Upper lobe of left lung (tissue), 6 donors: ENCODE measurements at places on chromosomes 5 and 9.

GRCh38 chr5:42483472-42484154 is 60.4 kb downstream of the GHR start:
- no peak for DNase-seq

DNA sequence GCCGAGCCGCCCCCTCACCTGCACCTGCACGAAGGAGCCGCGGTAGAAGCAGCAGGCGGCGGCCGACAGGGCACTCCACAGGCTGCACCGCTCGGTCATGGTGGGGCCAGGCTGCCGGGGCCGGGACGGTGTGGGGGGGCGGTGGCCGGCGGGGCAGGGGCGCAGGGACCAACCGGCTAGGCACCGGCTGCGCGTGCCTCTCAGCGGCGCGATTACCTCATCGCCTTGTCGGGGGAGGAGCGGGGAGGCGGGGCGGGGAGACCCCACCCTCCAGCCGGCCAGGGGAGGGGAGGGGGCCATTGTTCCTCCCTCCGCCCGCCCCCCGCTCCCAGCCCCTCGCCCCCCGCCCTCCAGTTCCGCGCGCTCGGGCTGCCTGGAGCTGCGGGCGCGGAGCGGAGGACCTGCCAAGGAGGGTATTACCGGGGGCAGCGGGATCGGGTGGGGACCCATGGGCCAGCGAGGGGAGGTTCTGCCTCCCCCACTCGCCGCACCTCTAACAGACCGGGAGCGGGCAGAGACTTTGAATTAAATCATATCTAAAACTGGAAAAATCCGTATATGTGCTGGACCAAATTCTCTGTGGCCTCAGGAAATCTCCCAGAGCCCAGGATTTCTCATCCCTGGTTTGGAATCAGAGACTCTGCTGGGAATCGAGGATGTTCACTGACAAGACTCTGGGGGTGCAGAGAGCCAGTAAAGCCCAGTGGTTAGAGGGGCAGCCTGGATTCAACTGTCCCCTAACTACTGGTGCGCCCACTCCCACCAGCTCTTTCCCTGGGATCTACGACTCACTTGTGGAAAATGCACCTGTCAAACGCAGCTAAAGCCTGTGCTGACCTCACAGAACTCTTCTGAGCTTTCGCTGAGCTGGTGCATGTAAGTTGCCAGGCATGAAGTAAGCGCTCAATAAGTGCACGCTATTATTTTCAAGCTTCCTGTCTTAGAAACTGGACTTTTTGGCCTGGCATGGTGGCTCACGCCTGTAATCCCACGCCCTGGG is 20.3 kb upstream of the TOR2A start:
- DNase-seq: peak; percentile 77

GRCh38 chr9:38337181-38337580 is 55.3 kb upstream of the ALDH1B1 start:
- no peak for DNase-seq

DNA sequence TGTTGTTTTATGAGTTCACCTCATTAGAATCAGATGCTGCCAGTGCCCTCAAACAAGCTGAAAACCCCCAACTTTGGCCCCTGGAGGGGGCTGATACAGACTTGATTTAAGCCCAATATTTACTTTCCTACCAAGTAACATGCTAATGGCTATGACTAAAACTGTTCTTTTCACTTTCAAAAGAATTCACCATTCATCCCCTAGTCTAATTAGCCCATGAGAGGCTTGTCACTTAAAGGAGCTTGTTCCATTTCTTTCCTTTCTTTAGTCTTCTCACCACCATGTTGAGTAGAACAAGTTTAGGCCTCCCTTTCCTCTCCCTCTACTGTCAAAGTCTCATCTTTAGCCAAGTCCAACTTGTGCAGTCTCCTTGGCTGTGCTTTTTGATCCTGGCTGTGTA is 50.4 kb downstream of the EPB41L4B start:
- DNase-seq: no peak

- peak; percentile 87 for DNase-seq
Measured at GRCh38 chr9:22041775-22042174, 32.7 kb upstream of the CDKN2B start.

DNA sequence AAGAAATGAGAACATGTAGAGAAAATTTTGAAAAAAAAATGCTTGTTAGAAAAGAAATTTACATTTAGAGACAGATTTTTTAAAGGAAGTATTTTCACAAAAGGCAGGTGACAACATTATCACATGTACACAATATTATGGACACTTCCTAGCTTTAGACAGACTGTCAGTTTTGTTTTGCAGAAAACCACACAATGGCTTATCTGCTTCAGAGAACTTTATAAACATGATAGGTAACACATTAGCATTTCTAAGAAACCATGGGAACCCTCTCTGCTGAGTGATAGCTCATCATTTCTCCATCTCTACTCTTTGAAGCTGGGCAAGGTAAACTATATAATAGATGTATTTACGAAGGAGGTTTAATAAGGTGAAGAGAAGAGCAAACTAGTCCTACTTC is 25.6 kb downstream of the POU5F2 start:
- no peak for DNase-seq

GRCh38 chr5:119327018-119327417 is 28.8 kb upstream of the TNFAIP8 start:
- DNase-seq: no peak

- DNase-seq: no peak
Measured at GRCh38 chr5:170226129-170226615, 6.6 kb upstream of the C5orf58 start.

GRCh38 chr5:7190712-7191250 is 205.2 kb upstream of the ADCY2 start:
- DNase-seq: no peak

- no peak for DNase-seq
Measured at GRCh38 chr5:161414896-161415295, 131.6 kb downstream of the GABRB2 start.

DNA sequence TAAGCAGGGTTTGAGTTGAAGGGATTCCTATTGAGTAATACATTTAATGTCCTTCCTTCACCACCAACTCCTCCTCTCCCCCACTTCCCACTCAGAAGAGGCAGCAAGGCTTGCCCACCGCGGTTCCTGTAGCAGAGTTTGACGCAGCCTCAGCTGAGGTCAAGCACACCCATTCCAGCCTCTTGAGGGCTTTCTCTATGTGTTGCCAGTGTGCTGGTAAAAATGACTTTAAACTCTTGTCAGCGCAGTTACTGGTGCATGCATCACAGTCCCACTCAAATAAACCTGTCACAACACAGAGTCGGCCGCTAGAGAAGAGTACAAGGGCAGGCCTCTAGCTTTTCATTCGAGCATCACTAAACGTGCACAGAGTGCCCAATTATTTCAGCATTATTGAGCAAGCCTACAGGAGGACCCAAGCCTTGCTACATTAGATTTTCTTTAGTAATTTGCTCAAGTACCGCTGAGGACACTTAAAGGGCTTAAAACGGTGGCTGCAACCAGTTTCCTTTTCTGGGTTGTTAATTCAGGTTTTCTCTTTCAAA is 79.6 kb downstream of the TLE4 start:
- no peak for DNase-seq

- no peak for DNase-seq
Measured at GRCh38 chr9:33517373-33517772, 6.7 kb upstream of the ANKRD18B start.

DNA sequence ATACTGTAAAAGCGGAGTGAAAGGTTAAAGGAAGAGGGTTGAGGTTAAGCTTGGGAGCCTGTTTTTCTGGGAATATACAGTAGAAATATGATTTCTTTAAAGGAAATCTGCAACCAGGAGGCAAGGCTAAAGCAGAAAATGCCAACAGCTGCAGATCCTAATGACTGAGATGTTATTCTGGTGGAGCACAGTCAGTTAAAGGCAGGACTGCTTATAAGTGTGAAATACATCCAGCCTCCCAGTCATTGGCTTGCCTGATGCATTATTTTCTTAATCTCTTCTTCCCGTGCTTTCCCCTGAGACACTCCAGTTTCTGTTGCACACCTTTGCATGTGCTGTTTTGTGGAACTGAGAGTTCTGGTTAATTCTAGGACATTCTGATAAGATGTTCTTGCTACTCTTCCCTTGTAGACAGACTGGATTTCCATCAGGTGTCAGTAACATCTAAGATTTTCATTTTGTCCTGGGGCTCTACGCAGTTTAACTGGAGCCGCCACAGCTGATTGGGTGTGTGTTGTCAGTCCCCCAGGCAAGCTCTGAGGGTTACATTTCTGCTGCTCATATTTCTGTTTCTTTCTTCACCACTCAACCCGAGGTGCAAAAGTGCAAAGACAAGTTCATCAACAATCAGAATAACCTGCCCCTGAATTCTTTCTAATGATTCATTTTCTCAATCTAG is 44.4 kb downstream of the CAST start:
- DNase-seq: no peak

- no peak for DNase-seq
Measured at GRCh38 chr5:149200355-149200754, 59.1 kb downstream of the ABLIM3 start.

GRCh38 chr5:112933651-112934365 is 11.8 kb upstream of the REEP5 start:
- no peak for DNase-seq

GRCh38 chr5:35016174-35017051 is 31.3 kb downstream of the AGXT2 start:
- DNase-seq: no peak

DNA sequence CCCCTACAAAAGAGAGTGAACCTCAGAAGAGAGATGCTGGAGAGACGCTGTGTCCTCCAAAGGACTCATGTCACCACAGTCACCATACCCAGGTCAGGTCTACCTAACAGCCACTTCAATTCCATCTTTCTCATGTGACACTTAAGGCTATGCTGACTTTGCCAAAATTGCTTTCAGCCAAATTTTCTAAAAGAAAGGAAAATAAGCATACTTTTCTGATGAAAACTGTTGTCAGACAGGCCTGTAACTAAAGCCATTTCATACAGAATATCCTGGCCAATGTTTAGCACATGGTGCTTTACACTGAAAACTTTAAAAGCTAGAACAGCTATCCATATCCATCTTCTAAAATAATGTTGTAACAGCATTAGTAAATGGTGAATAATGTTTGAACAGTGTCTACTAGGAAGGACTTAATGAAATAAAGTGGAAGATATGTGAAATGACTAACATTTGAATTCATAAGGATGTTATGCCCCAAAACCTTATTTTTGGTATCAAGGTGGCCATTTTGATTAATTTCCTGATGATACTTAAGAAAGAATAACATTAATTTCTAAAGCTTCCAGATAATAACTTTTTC is 97.2 kb downstream of the NFIB start:
- DNase-seq: no peak

- peak; percentile 10 for DNase-seq
Measured at GRCh38 chr9:135324329-135324728, 155.3 kb upstream of the PPP1R26 start.

DNA sequence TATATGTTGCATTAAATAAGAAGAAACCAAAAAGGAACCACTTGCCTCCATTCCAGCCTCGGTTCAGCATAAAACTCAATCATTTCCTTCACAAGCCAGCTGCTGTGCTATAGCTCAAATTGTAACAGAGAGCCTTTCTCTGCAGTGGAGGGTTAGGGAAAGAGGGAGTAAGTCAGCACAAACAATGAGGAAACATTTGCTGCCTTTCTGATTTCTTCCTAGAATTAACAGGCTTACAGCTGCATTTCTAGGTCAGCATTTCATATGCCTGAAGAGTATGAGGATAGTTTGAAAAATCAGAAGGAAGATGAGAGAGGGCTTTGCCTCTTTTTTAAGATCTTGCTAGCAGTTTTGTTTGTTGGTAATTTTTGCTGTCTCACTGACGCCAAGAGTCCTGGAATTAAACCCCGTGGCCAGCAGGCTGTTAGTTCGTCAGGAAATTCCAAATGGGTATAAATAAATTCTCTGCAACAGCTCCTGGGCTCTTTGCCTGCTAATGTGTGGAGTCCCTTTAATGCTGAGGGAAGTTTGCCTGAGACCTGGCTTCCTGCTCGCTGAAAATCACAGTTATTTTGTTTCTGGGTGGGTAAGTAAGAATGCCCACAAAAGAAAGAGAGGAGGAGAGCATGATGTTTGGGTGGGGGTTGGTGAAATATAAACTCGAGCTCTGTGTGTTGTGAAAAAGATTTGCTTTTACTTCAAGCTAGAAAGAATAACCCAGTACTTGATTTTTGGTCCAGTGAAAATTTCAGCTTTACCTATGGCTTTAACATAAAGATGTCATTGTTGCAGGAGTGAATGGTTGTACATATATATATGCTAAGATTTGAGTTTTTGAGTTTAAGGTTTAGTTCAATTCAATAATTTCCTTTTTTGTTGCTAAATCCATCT is 148.1 kb upstream of the DMRT1 start:
- DNase-seq: no peak

DNA sequence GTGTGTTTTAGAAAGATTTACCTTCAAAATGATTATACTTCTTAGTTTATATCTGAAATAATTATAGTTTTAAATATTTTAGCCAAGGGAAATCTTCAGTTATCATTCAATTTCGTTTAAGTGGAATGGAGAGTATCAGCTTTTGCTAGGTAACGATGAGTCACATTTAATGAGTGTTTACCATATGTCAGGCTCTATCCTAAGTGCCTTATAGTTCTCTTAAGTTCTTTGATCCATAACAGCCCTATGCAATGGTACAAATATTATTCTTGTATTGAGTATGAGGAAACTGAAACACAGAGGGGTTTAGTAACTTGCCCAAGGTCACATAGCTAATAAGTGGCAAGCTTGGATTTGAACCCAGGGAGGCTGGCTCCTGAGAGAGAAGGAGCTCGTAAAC is 37.5 kb upstream of the SHB start:
- no peak for DNase-seq

GRCh38 chr5:172705576-172706084 is 64.6 kb downstream of the NEURL1B start:
- DNase-seq: no peak

GRCh38 chr9:95574176-95574575 is 57.4 kb upstream of the PTCH1 start:
- no peak for DNase-seq

- no peak for DNase-seq
Measured at GRCh38 chr5:116887104-116887503, 312.5 kb upstream of the SEMA6A start.

GRCh38 chr9:70802206-70802605 is 319.2 kb downstream of the TRPM3 start:
- DNase-seq: no peak

DNA sequence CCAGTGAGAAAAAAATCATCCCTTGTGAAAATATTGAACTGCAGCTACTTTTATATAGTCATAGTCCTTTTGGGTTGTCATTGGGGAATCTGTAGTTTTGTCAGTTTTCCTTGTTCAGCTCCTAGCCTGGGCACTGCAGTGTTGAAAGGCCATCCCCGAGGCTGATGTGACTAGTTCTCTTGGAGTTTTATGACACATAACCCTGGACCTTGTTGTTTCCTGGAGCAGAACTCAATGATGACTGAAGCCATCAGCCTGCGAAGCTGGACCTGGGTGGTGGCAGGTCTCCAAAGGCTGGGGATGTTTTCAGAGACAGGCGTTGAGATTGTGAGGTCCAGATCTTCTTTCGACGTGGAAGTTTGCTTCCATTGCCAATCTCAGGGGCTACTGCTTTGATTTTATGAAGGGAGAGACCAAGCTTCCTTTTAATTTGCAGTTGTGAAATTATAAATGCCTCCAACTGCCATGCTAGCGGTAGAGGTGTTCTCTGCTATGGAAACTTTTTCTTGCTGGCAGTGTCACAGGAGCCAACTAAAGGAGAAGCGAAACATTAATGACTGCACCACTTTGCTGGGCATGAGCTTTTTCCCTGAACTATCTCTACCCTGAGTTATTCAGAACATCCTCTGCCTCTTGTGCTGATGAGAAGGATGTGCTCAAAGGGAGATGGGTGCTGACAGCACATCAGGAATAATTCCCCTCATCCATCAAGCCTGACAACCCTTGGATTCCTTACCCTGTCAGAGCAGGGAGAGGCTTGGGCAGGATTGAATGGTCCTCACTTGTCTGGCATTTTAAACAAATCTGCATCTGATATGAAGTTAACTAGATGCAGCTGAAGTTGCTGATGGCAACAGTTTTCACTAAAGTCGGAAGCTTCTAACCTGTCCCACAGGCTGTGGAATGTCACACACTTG is 209.6 kb downstream of the MAST4 start:
- DNase-seq: no peak
